A549 treated with RU486 at 1 μM for 4 hours (cell line): ENCODE measurements at places on chromosomes 5 and 9. TPM values are rescaled to one million over a fixed set of nuclear protein-coding genes. Genes with fewer than 3 reads are reported as not detected.

The ANKRD18A gene
- total RNA-seq: 4.9 to 11.4 TPM (median 10.5 TPM) in 5 replicates

The FYB1 gene
- 8.0 to 19.0 TPM (median 13.3 TPM) in 5 replicates for total RNA-seq

The HACD4 gene
- 0.53 to 1.2 TPM (median 1.0 TPM) in 5 replicates for total RNA-seq

The GLRA1 gene
- total RNA-seq: not detected in 5 replicates

The CDKN2B-AS1 gene
- total RNA-seq: not detected in 5 replicates

The HAVCR1 gene
- 26.0 to 44.9 TPM (median 35.2 TPM) in 5 replicates for total RNA-seq

The ZNF782 gene
- 1.1 to 1.8 TPM (median 1.6 TPM) in 5 replicates for total RNA-seq

The TMEM215 gene
- total RNA-seq: not detected in 5 replicates

The PRRC2B gene
- 46.3 to 71.0 TPM (median 62.1 TPM) in 5 replicates for total RNA-seq

The PPP3R2 gene
- not detected in 5 replicates for total RNA-seq

The PAEP gene
- 0.25 to 0.66 TPM (median 0.30 TPM) in 3 of 5 replicates, not detected in the others for total RNA-seq

The TEX48 gene
- total RNA-seq: not detected in 5 replicates

The MARCHF11 gene
- total RNA-seq: not detected in 5 replicates

The CDH12 gene
- not detected in 5 replicates for total RNA-seq

The FLT4 gene
- total RNA-seq: 1.7 to 3.4 TPM (median 2.5 TPM) in 5 replicates

The TMED7 gene
- 47.4 to 60.9 TPM (median 55.6 TPM) in 5 replicates for total RNA-seq

The ESM1 gene
- total RNA-seq: not detected in 5 replicates

The SH3TC2 gene
- 0.24 to 0.64 TPM (median 0.56 TPM) in 5 replicates for total RNA-seq

The ZNF79 gene
- total RNA-seq: 5.8 to 6.1 TPM (median 6.1 TPM) in 5 replicates

The C7 gene
- not detected in 5 replicates for total RNA-seq

The DMGDH gene
- not detected in 5 replicates for total RNA-seq

The BNC2 gene
- 4.2 to 6.3 TPM (median 5.1 TPM) in 5 replicates for total RNA-seq

The CEMIP2 gene
- 60.8 to 93.0 TPM (median 67.0 TPM) in 5 replicates for total RNA-seq

The NFIB gene
- total RNA-seq: 8.2 to 12.3 TPM (median 10.4 TPM) in 5 replicates

The DMXL1 gene
- 5.2 to 10.5 TPM (median 9.5 TPM) in 5 replicates for total RNA-seq

The LHX3 gene
- total RNA-seq: 0.07 to 0.14 TPM (median 0.11 TPM) in 4 of 5 replicates, not detected in the other

The GABRB2 gene
- total RNA-seq: not detected in 5 replicates

The SPACA9 gene
- 3.1 to 5.4 TPM (median 4.8 TPM) in 5 replicates for total RNA-seq

The PDE6A gene
- 0.07 to 0.18 TPM (median 0.12 TPM) in 5 replicates for total RNA-seq

The C8G gene
- total RNA-seq: 0.24 to 2.2 TPM (median 0.66 TPM) in 5 replicates

The CKMT2 gene
- not detected in 5 replicates for total RNA-seq

The FAM153A gene
- total RNA-seq: not detected in 5 replicates

The TSSK1B gene
- not detected in 5 replicates for total RNA-seq

The SPINK6 gene
- total RNA-seq: 0.31 to 0.52 TPM (median 0.37 TPM) in 4 of 5 replicates, not detected in the other

The MAMDC2 gene
- total RNA-seq: 0.21 to 0.65 TPM (median 0.36 TPM) in 5 replicates

The SPIN1 gene
- total RNA-seq: 22.7 to 39.7 TPM (median 38.6 TPM) in 5 replicates
